Stimulated activated CD4-positive, alpha-beta T cell treated with anti-CD3 and anti-CD28 coated beads, Interleukin-2, amount 100 ng/mL, for 24 hours (primary cell): ENCODE measurements at places on chromosomes 7 and 10.

GRCh38 chr10:126618466-126618865 is 52.0 kb downstream of the C10orf90 start:
- DNase-seq, result no peak

- DNase-seq, result peak; percentile 62
These were observed 5.6 kb upstream of the MEST start for GRCh38 chr7:130486114-130486953.

- no peak for DNase-seq
These were observed 299.9 kb upstream of the ZMIZ1 start for GRCh38 chr10:78768876-78769275.

GRCh38 chr10:89332123-89332633 is 4.4 kb downstream of the IFIT3 start:
- DNase-seq, result peak; percentile 14

GRCh38 chr10:92284112-92284704 is 6.7 kb downstream of the CPEB3 start:
- DNase-seq, result no peak

DNA sequence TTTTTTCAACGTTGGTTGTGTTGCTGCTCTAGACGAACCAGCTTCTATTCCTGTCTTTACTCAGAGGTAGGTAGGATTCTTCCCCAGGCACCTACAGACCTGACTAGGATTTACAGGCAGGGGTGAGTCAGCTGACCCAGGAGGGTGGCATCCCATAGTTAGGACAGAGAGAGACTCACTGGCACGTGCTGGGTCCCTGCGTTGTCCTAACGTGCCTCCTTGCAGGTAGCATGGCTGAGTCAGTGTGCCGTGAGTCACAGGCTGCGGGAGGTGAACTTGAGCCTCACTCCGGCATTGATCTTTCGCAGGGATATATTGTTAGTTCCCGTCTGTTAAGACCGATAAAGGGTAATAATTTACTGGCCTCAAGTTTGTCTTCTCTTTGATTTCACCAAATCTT is 96.5 kb downstream of the PFKFB3 start:
- DNase-seq, result peak; percentile 51

DNA sequence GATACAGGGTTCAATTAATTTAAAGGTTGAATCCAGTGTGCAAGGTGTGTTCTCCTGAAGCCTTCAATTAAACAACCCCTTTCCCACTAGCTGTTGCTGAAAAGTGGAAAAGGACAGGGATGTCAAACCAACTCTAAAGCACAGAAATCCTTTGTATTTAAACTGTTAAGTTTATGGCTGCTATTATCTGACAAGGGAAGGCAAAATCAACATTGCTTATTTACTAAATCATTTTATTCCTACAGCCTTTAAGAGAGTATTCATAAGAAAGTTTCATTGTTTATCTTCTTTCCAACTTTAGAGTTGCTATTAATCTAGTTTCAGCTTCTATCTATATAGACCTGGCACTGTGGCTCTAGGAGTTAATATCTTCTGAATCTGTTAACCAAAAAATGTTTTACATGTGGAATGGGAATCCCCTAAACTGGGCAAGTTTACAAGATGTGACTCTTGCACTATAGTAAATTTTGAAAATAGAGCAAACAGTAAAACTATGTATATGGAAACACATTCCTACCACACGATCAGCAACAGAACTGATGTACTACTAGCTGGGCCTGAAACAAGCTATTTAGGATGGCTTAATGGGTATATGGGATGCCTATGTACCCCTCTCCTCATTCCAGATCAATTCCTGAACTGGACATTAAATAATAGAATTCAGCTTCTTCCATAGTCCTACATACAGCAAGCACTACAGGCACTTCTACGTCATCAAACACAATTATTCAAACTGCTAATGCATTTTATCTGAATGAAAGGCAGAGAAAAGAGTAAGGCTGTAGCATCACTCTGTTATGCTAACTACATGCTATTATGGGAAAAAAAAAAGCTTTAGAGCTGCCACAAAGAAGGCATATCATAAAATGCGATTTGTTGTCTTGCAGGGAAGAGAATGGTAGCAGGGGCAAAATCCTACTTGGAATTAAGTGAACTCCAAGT is 52.8 kb downstream of the CDK6 start:
- no peak for DNase-seq

DNA sequence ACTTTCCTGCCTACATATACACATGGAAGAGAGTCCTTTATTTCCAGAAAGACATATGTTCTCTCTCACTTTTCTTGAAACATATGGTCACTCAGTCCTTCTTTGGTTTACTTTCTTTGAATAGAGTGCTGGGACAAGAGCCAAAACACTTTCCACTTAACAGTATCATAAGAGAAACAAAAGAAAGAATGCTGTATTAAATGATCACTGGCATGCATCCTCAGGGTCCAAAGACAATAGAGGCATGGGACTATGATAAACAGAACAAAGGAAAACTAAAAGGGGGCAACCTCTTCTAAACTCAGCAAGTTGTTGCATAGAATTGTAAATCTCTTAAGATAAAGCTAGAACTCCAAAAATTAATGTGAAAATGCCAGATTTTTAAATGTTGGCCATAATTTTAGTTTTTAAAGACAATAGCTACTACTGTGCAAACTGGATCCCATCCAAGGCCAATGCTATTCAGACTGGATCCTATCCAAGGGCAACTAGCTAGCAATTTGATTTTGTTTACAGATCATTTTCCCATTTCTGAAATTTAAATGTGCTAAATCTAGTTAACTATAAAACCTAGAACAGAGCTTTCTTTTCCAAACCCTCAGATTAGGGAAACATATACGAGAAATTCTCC is 687.5 kb downstream of the SORCS3 start:
- no peak for DNase-seq

GRCh38 chr10:112875476-112876267 is 74.4 kb upstream of the TCF7L2 start:
- DNase-seq, result no peak

DNA sequence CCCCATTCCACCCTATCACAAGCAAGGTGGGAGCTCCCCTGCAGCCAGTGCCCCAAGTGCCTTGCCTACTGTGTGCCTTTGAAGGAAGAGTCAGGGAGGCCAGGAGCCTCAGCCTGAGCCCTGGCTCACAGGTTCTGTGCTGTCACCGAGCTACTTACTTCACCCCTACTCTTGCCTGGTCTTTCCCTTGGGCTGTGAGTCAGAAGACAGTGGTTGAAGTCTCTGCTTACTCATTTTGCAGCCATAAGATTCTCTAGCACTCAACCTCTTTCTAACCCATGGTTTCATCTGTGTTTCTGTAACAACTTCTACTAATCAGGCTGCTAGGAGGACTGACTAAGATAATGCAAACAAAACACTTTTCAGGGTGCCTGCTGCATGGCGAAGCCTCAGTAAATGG is 114.5 kb downstream of the PLCE1 start:
- no peak for DNase-seq

- DNase-seq, result no peak
These were observed 34.5 kb upstream of the MMD2 start for GRCh38 chr7:4993471-4993870.

DNA sequence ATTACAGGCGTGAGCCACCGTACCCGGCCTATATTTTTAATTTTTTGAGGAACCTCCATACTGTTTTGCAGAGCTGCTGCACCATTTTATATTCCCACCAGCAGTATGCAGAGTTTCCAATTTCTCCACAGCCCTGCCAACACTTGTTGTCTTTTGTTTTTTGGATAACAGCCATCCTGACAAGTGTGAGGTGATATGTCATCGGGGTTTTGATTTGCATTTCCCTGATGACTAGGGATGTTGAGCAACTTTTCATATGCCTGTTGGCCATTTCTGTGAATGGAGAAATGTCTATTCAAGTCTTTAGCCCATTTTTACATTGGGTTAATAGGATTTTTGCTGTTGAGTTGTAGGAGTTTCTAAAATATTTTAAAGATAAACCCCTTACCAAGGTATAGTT is 22.2 kb downstream of the ENTPD7 start:
- no peak for DNase-seq

DNA sequence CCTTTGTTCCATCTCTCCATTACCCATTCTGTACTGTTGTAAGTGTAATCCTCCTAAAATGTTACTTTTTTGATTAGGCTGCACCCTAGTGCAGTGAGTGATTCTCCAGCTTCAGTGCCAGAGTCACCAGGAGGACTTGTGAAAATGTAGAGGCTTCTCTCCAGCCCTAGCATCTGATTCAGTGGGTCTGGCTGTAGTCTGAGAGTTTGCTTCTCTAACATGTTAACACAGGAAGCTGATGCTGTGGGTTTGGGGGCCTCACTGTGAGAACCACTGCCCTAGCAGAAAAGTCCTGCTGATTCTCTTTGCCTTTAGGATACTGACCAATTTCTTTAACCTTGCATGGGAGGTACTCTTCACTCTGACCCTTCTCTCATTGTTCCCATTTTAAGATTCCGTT is 24.4 kb downstream of the CSGALNACT2 start:
- DNase-seq, result no peak

DNA sequence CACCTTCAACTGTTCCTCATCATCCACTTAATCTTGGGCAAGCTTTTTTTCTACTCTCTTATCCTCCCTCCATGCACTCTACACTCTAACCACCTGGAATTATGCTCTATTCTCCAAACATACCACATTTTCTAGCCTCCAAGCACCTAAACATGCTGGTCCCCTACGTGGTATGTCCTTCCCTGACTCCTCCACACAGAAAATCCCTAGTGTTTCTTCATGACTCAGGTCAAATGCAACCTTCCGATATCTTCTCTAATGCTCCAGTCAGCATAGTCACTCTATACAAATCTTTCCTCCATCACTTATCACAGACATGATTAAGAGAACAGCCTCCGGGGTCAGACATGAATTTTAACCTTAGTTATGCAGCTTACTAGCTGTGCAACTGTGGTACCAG is 68.8 kb downstream of the ARMH3 start:
- DNase-seq, result no peak

GRCh38 chr10:133324198-133324792 is 12.4 kb downstream of the CALY start:
- peak; percentile 57 for DNase-seq

DNA sequence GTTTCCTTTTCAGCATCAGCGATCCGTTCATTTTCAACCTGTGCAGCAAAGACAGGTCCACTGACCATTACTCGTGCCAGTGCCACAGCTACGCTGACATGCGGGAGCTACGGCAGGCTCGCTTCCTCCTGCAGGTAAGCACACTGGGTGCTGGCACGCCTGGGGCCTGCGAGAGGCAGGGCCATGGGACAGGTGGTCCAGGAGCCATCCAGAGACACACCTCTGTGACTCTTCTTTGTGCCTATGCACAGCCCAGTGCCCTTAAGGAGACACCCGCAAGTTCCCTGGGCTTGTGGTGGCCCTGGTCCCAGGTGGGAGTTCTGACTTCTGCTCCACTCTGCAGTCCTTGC is 42.2 kb downstream of the LRRC18 start:
- no peak for DNase-seq

- DNase-seq, result no peak
These were observed 350.1 kb upstream of the COBL start for GRCh38 chr7:51666751-51667150.
